Activated CD4-positive, alpha-beta T cell treated with anti-CD3 and anti-CD28 coated beads, Interleukin-2, amount 50 U/mL, for 24 hours (primary cell): ENCODE measurements at places on chromosomes 3 and 15.

- DNase-seq, result no peak
These were observed 36.6 kb downstream of the LNP1 start for GRCh38 chr3:100437721-100438622.

DNA sequence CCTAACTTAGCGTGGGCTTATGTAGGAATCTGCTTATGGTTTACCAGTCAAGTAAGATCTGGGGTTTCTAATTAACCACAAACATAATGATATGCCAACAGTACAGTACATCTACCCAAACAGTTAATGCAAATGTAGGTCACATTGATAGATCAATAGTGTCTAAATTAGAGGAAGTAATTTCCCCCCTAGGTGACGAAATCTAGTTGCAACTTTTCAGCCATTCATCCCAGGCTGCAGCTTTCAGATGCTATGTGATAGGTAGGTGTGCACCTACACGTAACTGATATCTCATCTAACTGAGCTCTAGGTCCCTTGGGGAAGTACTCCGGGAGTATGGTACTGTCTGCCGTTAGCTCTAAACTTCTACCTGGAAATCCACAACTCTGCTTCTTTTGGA, 57.2 kb downstream of the CRTC3 start:
- no peak for DNase-seq

- no peak for DNase-seq
These were observed 40.1 kb upstream of the TAFA4 start for GRCh38 chr3:68972358-68972979.

- DNase-seq, result no peak
These were observed 74.5 kb downstream of the RAB7A start for GRCh38 chr3:128800241-128801187.

- DNase-seq, result no peak
These were observed 48.7 kb downstream of the MYO5C start for GRCh38 chr15:52246686-52247431.

- no peak for DNase-seq
These were observed 62.3 kb downstream of the IQSEC1 start for GRCh38 chr3:13010780-13011572.

DNA sequence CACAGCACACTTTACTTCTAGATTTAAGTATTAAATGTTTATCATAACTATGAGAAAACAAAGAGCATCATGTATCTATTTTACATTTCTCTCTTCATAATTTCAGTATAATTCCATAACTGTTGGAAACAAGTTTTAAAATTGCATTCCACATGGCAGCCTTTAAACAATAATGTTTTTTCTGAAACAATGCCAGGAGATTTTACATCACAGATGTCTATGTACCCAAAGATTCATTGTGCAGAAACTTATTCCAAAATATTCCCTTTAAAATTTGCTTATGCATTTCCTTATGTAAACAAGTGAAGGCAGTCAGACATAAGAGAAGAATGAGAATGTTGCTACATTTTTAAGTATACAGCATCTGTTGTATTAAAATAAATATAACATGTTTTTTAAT, 324.9 kb upstream of the COL8A1 start:
- no peak for DNase-seq

GRCh38 chr15:64493641-64494040, 33.3 kb downstream of the ZNF609 start:
- DNase-seq, result no peak

DNA sequence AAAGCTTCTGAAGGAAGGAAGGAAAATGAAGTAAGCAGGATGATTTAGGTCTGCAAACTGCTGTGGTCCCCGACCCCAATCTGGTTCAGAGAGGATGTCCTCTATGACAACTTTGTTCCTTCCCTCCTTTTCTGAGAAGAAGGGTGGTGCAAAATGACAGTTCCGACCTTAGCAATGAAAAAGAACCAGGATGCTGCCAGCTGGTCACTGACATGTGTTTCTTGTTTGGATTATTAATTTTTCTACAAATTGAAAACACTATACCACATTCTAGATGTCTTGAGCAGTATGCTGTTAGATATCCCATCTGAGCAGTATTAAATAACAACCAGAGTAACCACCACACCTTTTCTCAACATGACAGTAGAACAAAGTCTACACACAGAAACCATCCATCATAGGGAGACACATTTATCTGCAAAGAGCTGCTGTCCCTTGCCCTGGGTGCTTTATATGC, 27.5 kb downstream of the CDCP1 start:
- no peak for DNase-seq

- no peak for DNase-seq
These were observed 84.7 kb downstream of the NCEH1 start for GRCh38 chr3:172626021-172626640.

GRCh38 chr3:186679151-186679550, 13.3 kb downstream of the HRG start:
- DNase-seq, result no peak

GRCh38 chr15:35349916-35350315, 196.0 kb downstream of the DPH6 start:
- no peak for DNase-seq
